Stimulated activated CD4-positive, alpha-beta T cell treated with anti-CD3 and anti-CD28 coated beads, Interleukin-12 subunit alpha, Interleukin-12 subunit beta, amount 100 ng/mL, for 24 hours (primary cell): ENCODE measurements at places on chromosomes 3 and 15.
A peak's percentile ranks its signal among the peaks of the same experiment; 100 is the strongest.

- DNase-seq: no peak
Observed at GRCh38 chr15:42804739-42805138, 67.8 kb upstream of the CDAN1 start.

- no peak for DNase-seq
Observed at GRCh38 chr3:9450126-9450525, 52.7 kb downstream of the SETD5 start.

DNA sequence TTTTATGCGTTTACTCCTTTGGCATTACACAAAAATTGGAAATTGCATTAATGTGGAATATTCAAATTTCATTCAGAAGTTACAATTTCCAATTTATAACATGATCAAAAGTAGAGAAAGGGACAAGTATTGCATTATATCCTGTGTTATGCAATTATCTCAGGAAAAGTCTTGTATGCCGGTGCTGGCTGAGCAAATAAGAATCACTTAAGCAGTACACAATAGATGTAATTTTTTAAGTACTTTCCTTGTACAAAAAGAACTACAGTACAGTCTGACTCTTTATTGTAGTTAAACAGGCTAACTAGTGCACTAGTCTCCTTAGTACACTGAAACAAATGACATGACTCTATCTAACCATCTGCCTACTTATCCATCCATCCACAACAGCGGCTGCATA, 493.2 kb upstream of the KCNMB2 start:
- DNase-seq: no peak

- DNase-seq: no peak
Observed at GRCh38 chr15:99104788-99105513, at the start of gene SYNM. Gene SYNM, plus strand, starts transcription at chr15:99105080. Its CDS starts 120 bp downstream, at chr15:99105200.

- DNase-seq: no peak
Observed at GRCh38 chr3:142724682-142725356, 985 bp downstream of the TRPC1 start.

DNA sequence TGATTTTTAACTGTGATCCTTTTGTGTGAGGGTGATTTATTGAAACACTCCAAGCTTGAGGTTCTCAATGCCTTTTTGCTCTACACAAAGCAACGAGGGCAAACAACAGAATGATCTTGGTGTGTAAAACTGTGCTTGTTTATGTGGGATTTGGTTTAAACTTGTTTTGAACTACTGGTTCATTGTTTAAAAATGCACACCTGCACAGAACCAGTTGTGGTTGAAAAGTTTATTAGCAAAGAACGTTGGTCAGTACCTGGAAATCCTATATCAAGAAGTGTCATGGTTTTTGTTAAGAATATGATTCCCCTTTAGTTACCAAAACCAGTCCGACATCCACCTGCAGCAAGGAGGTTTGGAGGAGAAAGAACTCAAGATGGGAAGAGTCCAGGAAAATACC, 239.4 kb downstream of the WNT5A start:
- no peak for DNase-seq

GRCh38 chr3:158148218-158148617, 38.3 kb downstream of the RSRC1 start:
- DNase-seq: no peak

DNA sequence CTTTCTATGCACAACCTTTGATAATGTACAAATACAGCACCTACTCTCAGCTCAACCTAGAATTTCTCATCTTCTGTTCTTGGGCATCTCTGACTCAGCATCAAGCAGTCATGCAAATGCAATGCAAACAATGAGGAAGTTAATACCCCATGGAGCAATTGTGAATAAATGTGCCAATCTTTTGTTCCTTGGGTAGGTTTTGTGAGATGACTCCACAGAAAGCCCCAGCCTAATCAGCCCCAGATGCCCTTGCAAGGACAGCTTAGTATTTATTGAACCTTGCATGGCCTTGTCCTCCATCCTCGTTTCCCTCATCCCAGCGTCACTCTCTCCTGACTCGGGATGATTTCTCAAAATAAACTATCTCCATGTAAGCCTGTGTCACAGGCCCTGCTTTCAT, 494.7 kb upstream of the NECTIN3 start:
- no peak for DNase-seq

GRCh38 chr3:161275919-161276318, 54.8 kb downstream of the NMD3 start:
- no peak for DNase-seq

GRCh38 chr3:194277786-194278130, 73.4 kb downstream of the CPN2 start:
- DNase-seq: no peak

- peak; percentile 97 for DNase-seq
Observed at GRCh38 chr3:50245831-50246516, 10.0 kb downstream of the GNAI2 start.

DNA sequence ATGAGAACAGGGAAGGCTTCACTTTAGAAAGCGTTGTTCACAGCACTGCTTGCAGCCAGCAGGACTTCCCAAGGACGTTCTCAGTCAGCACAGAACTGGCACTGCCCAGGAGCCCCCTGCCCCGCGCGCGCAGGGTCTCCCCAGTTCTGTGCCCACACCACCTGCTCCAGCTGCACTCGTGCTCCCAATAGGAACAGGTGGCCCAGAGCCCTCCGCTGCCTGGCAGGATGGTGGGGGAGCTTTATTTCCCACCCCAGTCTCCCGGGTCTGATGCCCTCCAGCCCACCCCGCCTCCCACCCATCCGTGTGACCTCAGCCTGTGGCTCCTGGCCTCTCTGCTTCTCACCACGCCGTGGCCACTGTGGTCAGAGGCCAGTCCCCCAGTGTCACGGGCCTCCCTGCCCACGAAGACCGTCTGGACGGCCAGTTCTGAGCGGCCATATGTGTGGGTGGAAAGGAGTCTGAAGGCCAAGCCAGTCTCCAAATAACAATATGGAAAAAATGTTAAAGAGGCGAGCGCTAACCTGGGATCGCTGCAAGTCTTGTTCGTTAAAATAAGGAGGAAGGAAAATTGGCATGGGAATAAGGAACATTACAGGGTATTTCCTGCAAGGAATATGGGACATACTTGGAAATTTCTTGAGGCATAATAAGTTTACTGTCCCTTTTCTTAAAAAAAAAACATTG, 54.6 kb upstream of the PCSK6 start:
- no peak for DNase-seq

DNA sequence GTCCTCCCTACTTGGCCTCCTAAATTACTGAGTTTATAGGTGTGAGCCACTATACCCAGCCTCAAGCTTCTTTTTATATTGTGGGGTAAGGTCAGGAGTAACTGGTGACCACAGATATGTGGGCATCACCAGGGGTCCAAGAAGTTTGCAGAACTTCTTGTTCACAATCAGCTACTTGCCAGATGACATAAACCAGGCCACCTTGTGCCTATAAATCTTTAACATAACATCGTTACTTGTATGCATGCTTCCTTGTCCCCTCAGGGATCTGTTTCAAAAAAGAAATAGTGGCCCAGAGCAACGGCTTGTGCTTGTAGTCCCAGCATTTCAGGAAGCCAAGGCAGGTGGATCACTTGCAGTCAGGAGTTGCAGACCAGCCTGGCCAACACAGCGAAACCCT, 115.1 kb upstream of the FAM174B start:
- no peak for DNase-seq

DNA sequence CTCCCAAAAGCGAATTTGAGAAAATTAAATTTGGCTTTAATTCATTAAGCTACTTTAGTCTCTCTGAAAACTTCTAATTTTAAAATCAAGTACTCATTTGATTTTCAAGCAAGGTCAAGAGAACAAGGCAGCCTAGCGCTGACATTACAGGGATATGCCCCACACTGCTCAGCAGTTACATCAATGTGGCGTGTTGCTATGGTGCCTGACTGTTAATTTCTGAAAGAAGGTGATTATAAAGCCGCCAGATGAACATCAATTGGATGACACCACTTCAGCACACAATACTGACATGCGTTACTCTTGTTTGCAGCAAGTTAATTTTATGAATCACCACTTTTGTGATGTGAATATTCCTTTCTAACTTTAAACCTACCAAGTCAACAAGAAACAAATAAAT, 284.4 kb downstream of the FOXP1 start:
- no peak for DNase-seq

DNA sequence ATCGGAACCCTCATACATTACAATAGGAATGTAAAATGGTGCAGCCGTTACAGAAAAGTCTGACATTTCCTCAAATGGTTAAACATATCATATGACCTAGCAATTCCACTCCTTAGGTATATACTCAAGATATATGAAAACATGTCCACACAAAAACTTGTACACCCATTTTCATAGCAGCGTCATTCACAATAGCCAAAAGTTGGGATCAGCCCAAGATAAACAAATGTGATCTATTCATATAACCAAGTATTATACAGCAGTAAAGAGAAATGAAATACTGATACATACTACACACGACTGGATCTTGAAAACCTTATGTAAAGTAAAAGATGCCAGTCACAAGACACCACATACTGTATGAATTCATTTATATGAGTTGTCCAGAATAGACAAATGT, 102.4 kb downstream of the MSL2 start:
- no peak for DNase-seq

- no peak for DNase-seq
Observed at GRCh38 chr15:33852094-33852493, 116.2 kb upstream of the CHRM5 start.

- DNase-seq: no peak
Observed at GRCh38 chr3:100402256-100402655, 917 bp downstream of the LNP1 start.

GRCh38 chr3:133023362-133023761, 14.8 kb upstream of the TMEM108 start:
- no peak for DNase-seq

DNA sequence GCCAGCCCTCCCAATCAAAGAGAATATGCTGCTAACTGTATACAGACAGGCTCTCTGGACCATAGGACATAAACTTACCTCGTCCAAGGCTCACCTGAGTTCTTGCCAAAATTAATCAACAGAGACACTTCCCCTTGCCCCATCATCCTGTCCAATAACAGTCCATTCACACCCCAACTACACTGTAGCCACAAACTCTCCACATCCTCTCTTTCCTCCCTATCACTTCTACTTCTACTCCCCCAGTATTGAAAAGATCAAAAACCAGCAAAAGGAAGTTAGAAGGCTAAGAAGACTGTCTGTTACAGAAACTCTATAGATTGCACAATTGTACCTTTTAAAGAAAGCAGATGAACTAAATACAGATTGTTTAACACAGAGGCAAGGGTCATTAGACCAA, 133.5 kb upstream of the STT3B start:
- DNase-seq: no peak

DNA sequence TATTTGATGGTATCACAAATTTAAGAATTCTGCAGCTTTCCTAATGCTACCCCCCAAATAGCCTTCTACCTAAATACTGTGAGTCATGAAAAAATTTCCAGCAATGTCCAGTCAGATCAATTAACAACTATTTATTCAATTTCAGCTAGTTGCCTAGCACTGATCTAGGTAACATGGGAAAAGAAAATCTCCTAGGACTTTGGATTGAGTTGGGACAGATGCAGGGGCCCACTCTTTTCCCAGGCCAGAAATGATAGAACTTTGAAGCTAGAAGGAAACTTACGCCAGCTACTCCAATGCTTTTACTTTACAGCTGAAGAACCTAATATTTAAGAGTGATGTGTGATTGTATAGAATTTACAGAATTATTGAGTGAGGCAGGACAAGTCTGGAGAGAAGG, 196.3 kb downstream of the FMN1 start:
- no peak for DNase-seq

- no peak for DNase-seq
Observed at GRCh38 chr15:63292771-63293170, 15.4 kb downstream of the APH1B start.

GRCh38 chr3:63607716-63608115, 44.8 kb upstream of the SNTN start:
- DNase-seq: no peak

- no peak for DNase-seq
Observed at GRCh38 chr3:13553686-13554085, 4.8 kb downstream of the FBLN2 start.

DNA sequence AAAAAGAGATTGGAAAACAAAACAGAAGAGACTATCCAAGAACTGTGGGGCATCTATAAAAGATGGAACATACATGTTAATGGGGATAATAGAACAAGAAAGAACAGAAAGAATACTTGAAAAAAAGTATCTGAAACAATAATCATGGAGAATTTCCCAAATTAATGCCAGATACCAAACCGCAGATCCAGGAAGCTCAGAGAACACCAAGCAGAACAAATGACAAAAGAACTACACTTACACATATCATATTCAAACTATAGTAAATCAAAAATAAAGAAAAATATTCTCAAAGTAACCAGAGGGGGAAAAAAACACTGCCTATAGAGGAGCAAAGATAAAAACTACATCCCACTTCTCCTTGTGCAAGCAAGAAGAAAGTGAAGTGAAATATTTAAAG, 40.0 kb downstream of the CLASP2 start:
- DNase-seq: no peak

DNA sequence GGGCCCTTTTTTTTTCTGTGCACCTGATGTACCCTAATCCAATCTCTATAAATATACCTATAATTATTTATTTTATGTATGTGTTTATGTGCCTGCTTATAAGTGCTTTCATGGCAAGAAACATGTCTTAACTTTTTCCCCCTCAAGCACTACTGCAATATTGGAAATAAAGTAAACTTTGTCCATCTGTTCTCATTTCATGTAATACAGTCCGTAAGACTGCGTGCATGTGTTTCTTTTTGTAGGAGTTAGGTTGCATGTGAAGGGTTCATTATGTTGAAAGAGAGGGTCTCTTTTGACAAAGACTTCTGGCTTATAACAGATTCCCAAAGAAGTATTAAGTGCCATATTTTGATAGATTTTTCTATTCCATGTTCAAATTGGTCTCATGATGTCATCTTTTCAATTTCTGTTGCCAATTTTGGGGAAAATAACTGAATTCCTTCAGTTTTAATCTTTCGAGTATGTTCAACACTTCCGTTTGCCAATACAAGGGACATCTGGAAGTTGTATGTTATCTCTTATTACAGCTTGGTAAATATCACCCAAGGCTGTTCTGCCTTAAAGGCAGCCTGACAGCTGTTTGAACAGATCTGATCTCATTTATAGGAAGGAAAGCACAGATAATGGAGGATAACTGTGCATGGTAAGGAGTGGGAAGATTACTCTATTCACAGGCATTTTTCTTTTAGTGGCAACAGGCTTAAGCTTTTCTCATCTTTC, 273.1 kb upstream of the SGO1 start:
- DNase-seq: no peak

DNA sequence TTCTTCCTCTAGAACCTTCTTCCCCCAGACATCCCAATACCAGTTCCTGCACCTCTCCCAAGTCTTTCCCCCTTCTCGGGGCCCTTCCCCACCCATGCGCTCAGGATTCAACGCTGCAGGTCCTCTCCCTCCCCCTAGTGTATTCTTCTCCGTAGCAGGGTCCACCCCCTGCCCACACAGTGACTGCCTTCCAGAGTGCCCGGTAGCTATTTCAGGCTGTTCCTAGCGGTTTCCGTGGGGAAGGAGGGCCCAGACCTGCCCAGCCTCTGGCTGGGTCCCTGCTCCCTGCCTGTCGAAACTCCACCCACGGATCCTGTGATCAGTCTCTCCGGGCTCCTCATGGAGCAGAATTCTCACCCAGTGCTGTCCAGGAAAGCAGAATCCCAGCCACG, 45.2 kb upstream of the SEC61A1 start:
- DNase-seq: no peak
